ENCODE measurements at places on chromosomes 1 and 21.
A peak's percentile ranks its signal among the peaks of the same experiment; 100 is the strongest.

GRCh38 chr1:178579562-178579961 lies 66.7 kb downstream of the TEX35 start:
- no peak for DNase-seq

- no peak for DNase-seq
Measured at GRCh38 chr1:110032327-110032726, 2.1 kb upstream of the STRIP1 start.

GRCh38 chr1:24318615-24319311 lies 394 bp upstream of the GRHL3 start:
- DNase-seq = no peak

GRCh38 chr1:18351735-18352134 lies 129.0 kb upstream of the KLHDC7A start:
- DNase-seq = no peak

DNA sequence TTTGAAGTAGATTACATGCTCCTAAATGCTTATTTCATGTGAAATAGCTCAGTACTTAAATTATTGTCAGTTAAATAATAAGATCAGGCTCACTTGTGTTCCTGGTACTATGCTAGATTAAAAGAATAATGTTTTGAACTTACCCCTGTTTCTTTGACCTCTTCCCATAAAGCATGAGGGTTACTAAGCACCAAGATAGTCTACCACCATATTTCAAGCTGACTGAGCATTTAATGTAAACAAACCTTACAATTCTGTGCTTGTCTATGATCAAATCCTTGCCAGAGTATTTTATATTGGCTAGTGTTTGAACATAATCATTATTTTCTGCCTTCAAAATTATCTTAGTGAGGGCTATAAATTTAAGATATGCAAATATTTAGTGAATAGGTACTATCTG lies 98.1 kb downstream of the LHX9 start:
- DNase-seq = no peak

GRCh38 chr1:2610036-2610959 lies 22.5 kb downstream of the MMEL1 start:
- no peak for DNase-seq

DNA sequence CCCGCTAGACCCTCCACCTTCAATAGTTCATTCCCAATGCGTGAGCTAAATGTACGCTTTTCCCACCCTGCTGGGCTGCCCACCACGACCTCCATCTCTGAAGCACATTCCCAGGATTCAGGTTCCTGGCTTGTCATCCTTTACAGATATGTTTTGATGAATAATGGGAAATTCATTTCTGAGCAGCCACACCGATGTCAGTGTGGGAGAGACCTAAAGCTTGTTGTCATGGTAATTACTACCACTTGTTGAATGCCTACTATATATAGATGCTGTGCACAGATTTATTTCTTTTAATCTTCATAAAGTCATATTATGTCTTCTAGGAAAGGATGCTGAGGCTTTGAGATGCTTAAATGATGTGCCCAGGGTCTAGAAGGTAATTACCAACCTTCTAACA lies 8.0 kb downstream of the RCSD1 start:
- DNase-seq = no peak

DNA sequence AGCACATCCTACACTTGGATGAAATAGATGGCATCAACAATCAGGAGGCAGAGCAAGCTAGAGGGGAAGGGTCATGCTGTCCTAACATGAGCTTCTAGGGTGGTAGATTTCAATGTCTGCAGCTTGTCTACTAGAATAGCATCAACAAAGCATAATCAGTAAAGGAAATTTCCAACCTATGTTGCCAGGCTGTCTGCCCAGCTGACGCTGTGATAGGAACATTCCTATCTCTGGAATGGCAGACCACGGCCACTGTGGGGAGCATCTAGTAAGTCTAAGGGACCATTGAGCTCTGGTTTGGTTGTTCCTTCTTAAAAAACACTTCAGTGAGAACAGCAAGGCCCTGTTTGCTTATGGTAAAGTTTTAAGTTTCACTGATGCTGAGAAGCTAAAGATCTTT lies 206.8 kb downstream of the PAPPA2 start:
- no peak for DNase-seq

DNA sequence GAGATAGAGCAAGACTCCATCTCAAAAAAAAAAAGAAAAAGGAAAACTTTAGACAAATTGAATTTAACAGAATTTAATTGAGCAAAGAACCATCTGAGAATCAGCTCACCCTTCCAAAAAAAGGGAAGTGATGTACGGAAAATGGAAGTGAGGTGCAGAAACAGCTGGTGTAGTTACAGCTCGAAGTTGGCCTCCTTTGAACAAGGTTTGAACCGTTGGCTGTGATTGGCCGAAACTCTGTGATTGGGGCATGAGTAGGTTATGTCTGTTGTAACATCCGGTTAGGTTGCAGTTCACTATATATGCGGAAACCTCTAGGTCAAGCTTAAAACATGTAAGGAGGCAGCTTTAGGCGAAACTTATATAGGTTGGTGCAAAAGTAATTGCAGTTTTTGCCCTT lies 97.9 kb upstream of the KIF26B start:
- DNase-seq = no peak

DNA sequence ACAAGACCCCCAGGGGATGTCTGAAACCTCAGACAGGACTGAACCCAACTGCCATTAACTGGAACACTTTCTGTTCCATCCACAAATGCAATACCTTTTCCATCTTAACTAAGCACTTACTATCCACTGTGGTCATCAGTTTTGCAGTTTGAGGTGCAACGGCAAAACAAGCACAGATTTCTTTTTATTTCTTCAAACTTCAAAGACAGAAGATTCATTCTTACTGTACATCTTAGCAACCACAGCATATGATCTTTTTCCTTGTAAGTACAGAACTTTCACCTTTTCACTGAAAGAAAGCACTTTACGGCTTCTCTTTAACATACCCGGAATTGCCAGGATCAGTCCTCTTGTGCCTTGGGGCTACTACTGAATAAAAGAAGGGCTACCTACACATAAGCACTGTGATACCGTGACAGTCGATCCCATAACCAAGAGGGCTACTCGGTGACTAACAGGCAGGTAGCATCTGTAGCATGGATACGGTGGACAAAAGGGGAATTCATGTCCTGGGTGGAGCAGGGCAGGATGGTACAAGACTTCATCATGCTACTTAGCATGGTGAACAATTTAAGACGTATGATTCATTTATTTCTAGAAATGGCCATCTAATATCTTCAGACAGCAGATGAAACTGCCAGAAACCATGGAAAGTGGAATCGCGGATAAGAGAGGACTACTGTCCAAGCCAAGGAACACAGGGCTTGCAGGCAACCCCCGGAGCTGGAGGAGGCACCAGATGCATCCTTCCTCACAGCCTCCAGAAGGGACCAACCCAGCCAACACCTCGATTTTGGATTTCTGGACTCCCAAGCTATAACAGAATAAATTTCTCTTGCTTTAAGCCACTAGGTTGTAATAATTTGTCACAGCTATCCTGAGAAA lies 18.4 kb downstream of the ERG start:
- no peak for DNase-seq

DNA sequence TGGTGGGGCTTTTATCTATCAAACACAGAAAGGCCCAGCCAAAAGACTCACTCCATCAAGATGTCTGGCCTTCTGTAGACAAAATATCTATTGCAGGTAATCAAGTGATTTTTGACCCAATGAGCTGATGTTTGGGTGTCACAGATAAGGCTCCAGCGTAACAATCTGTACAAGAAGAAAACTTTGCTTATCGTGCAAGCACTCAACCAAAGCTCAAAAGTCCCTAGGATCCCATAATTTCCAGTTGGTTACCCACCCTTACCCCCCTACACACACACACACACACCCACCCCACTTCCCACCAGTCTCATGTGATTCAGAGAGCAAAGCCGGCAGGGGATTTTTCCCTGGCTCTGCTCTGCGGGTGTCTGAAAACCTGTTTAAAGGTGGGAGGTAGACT lies 5.8 kb downstream of the ITPKB start:
- DNase-seq = no peak

DNA sequence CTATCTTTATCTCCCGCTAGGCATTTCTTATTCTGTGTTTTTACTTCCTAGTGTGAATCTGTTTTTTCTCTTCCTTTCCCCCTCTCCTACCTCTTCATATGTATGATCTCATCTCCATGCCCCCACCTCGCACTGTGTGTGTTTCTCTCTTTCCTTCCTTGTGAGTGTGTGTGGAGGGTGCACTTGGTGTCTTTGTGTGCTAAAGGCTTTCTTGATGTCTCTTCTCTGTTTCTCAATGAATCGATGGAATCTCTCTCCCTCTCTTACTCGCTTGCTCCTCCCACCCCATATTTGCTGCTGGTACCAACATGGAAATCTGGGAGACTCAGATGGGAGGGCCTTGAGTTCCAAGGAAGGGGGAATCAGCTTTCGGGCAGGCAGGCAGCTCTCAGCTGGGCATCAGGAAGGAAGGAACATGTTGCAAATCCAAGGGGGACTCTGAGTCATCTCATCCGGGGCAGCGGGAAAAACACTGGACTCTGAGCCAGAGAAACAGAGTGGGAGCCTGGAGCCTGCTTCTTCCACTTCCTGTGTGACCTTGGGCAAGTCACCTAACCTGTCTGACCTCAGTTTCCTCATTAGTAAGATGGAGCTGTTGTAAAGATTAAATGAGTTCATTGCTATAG lies 147.5 kb downstream of the PTPRU start:
- DNase-seq = no peak

DNA sequence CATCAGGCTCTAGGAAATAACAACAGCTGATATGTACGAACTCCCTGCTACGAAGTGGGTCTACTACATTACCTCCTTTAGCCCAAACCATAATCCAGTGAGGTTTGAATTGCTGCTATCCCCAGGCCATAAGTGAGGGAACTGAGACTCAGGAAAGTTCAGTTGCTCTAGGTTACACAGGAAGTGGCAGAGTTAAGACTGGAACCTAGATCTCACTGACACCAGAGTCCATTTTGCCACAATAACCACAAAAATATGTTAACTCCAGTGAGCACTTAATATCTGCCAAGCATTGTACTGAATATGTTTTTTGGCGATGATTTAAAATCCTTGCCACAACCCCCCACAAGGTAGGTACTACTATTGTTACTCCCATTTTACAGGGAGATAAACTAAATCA lies 8.9 kb upstream of the TADA1 start:
- no peak for DNase-seq

DNA sequence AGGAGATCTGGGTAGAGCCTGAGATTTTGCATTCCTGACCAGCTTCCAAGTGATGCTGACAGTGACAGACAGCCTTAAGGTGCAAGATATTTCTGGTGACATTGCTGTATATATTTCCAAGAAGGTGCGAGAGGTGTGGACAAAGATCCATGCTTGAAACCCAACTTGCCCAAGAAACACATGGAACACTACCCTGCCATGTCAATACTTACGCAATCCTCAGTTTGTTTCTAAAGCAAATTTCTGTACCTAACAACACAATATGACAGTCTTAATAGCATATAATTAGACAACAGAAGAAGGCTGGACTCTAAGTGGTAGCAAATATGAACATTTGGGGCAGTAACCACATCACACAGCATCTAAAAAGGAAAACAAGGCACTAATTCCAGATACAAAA lies 260.4 kb downstream of the DSCAM start:
- no peak for DNase-seq

DNA sequence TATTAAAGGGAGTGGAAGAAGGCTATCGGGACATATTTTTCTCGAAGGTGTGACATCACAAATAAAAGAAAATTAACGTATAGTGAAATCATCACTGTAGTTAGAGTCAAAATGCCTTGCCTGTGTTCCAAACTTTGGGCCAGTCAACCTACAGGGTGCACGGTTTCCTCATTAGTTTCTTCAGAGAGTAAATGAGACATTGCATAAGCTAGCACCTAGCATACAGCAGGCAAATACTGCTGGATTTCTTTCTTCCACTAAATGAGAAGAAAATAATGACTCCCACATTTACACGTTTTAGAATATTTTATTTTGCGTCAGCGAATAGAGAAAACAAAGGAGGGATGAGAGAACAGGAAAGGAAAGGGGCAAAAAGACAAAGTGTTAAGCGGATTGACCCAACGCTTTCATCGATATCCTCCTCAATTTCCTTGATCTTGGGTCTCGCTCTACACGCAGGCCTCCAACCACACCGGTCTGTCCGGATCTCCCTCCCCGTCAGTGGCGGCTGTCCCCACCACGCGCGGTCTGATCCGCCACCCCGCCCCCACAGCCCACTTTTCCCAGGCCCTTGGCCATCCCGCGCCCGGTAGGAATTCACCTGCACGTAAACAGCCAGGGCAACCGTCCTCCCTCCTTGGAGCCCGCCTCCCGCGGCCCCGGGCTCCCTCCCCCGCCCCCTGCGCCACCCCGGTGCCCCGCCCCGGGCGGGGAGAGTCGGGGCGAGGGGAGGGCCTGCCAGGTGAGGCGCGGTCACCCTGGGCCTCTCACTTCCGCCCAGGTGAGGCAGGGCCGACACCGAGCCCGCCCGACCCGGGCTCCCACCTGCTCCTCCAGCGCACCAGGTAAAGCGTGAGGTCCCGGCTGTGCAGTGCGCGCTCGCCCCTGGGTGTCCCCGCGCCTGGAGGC lies at the start of gene PATJ:
TSS of gene PATJ (plus strand) at position 770 of the 909 bp plus-strand sequence. CDS start 20,413 bp downstream, outside the sequence.
- DNase-seq = peak; percentile 12

DNA sequence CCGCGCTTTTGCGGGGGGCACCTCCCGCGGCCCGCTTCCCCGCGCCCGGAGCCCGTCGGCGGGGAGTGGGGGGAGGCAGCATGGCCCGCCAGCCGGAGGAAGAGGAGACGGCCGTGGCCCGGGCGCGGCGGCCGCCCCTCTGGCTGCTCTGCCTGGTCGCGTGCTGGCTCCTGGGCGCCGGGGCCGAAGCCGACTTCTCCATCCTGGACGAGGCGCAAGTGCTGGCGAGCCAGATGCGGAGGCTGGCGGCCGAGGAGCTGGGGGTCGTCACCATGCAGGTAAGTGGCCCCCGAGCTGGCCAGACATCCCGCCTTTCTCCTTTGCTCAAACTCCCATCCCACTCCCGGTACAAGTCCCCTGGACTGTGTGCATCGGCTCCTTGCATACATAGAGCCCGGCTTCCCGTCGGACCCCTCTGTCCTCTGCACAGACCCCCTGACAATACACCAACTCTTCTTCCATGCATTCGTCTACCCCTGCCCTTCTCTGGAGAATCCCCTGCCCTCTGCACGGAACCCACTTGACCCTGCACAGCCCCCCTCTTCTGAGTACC lies 812 bp downstream of the CACHD1 start:
- DNase-seq = no peak

GRCh38 chr1:200873116-200873670 lies 412 bp downstream of the GPR25 start:
- no peak for DNase-seq

- no peak for DNase-seq
Measured at GRCh38 chr1:68173283-68173935, 58.9 kb downstream of the WLS start.

- no peak for DNase-seq
Measured at GRCh38 chr1:147561472-147561840, 20.2 kb downstream of the BCL9 start.

DNA sequence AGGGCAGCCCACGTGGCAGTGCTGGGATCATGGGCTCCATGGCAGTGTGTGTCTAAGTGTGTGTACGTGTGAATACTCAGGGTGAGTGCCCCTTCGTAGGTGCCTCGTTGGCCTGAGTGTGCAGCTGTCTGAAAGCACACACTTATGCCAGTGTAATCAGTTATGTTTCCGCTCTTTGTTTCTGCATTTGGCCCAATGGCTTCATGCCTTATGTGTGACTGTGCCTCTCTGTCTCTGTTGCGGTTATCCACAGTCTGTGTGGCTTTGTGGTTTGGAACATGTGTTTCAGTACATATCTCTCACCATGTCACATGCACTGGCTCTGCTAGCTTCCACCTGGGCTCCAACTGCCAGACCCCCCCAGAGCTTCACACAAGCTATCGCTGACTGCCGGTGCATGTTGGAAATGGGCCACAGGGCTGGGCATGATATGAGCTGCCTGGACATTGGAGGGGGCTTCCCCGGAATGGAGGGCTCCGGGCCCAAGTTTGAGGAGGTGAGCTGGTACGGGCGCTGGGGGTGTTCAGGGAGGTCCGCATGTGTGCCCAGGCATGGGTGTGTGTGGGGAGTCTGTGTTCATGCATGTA lies 70.3 kb upstream of the TINAGL1 start:
- no peak for DNase-seq

Data from activated naive CD4-positive, alpha-beta T cell (primary cell).